ENCODE measurements at places on chromosomes 7 and 10.

DNA sequence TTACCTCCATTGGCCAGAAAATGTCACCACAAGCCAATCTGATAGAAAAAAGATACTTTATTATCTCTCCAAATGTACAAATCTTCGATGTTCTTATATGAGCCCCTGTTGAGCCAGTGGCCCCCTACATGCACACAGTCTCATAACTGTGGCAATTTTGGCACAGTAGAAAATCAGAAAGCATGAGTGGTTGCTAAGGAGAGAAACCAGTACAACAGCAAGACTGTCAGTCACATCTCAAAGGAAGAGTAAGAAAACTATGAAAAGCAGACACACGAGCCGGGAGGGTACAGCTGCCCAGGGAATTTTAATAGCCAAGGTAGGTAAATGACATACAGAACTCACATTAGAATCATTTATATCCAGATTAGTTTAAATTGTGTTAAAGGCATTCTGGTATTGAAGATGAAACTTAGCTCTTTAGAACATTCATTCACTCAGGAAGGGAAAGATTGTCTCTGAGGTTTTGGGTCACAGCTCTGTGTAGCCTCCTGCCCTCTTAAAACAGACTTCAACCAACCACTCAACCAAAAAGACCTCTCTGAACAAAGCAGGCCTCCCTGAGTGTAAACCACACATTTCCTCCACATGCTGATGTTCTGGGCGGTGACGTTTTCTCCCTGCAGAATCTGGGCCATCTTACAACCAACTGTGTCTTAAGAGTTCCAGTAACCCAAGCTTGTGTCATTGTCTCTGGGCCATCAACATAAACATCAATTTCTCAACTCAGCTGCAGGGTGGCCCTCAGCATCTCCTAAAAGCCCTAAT is 80.8 kb upstream of the ADAM12 start:
- DNase-seq: no peak

- no peak for DNase-seq
These were observed 576.0 kb upstream of the C7orf33 start for GRCh38 chr7:148014541-148014940.

GRCh38 chr10:110841767-110842267 is 29.9 kb upstream of the PDCD4 start:
- no peak for DNase-seq

- peak; percentile 48 for DNase-seq
These were observed 15.2 kb upstream of the DNAAF5 start for GRCh38 chr7:711093-711921.

GRCh38 chr7:88092676-88092999 is 127.2 kb downstream of the SRI start:
- DNase-seq: no peak

DNA sequence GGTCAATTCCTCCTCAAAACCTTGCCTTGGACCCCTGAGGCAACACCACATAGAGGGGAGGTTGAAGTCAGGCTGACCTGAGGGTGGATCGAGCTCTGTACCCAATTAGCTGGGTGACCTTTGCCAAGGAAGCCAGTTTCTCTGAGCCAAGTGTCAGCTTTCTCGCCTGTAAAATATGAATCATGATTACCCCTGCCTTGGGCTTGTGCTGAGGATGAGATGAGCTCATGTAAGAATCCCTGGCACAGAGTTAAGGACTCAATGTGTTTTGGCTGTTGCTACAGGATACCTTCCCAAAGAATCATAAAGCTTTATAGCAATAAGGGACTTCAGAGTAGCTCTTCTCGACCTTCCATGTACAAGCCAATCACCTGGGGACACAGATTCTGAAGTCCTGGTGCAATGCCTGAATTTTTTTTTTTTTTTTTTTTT is 43.5 kb upstream of the CACUL1 start:
- no peak for DNase-seq

DNA sequence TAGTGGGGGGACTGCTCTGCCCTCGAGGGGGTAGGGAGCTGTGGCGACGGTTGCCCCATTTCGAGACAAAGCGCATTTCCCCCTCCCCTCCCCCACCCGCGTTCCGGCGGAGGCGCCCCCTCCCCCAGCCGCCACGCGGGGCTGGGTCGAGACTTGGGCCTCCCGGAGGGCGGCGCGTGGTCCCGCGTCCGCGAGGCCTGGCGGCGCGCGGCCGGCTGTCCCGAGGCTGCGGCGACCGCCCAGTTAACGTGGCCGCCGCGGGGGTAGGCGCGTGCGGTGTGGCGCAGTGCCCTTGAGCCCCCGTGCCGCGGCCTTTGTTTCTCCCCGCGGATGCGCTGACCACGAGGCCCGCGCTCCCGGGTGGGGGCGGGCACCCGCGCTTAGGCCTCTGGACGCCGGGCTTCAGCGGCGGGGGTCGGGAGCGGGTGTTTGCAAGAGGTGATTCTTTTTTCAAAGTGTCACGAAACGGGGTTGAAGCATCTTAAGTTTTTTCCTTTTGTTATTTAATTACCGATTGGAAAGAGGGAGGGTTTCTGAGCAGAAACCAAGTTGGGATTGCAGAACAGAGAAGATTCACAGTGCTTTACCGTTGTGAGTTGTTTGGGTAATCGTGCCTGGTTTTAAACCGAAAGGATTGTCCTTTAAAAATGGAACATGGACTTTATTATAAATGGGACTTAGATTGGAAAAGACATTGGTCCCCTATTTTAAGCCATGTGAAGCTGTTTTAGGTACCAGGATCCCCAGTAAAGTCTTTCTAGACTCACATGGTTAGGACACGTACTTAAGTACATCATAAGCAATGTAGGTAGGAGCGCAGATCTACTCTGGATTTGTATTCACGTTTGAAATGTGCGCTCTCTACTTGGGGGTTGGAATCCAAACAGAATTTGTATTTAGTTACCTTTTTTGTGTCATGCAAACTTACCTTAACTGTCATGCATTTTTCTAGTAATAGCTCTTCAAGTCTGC is 760 bp downstream of the CBX3 start:
- peak; percentile 70 for DNase-seq

DNA sequence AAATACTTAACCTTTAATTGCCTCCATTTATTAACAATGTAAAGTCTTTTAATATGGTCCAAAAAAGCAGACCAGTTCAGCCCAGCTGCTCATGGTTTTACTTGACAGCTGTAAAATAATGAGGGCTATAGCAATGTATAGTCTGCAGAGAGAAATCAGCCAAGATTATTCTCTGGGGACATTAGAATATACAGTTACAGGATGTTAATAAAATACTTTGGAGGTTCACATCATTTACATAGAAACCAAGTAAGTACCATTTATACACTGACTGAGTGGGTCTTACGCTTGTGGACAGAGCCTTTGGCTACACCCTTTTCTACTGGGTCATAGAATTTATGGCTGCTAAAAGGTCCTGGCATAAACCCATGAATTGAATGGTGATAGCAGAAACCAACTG is 340.7 kb upstream of the CELF2 start:
- no peak for DNase-seq

DNA sequence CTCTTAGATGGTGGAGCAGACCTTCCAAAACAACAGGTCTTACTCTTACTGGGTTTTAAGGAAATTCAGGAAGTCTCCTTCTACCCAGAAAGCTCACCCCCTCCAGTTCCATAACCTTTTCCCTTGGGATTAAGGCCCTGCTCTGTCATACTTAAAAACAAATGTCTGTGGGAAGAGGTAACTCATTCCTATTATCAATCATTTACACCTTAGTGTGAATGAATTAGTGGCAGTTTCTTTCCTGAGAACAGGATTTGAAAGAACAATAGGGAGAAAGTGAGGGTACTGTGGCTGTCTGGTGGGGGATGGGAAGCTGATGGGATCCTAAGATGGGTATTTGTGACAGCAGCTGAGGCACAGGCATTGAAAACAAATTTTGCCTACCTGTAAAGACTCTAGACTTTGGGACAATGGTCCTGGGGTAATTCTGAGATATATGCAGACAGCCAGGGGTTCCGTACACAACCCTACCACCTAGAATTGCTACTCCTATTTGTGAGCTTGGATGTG is 22.2 kb upstream of the PDLIM1 start:
- DNase-seq: no peak

GRCh38 chr10:20712774-20713173 is 184.3 kb downstream of the NEBL start:
- DNase-seq: no peak

DNA sequence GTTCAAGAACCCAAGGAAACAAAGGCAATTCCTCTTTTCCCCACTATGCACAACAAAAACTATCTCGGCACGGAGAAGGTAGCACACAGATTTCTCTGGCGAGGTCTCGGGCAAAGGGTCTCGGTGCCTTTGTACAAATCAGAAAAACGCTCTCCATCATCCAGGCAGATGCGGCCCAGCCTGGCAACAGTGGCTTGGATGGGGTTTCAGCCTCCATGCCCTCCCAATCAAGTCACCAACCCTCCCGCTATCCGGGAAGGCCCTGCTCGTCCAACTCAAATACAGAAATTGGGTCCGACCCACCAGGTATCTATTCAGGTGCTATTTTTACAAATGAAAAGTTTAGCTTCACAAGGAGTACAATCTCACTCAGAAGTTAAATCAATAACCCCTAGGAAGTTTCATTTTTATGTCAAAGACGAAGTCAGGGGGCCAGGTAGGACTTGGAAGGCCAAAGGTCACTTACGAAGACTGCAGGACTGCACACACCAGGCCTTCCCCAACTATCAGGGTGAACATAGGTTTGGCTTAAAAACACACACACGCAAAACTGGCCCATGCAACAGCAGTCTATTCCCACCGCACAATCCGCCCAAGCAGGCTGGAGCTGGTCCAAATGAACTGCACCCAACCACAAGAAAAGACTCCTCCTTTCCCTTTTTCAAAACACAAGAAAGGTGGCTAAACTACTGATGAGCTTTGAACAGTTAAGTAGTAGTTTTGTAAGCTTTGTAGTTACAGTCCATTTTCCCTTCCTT is 43.0 kb downstream of the GNA12 start:
- no peak for DNase-seq

Measured in lower lobe of right lung (tissue), 2 donors.